Central memory CD8-positive, alpha-beta T cell (primary cell): ENCODE measurements at places on chromosomes 5 and 9.
A peak's percentile ranks its signal among the peaks of the same experiment; 100 is the strongest.

DNA sequence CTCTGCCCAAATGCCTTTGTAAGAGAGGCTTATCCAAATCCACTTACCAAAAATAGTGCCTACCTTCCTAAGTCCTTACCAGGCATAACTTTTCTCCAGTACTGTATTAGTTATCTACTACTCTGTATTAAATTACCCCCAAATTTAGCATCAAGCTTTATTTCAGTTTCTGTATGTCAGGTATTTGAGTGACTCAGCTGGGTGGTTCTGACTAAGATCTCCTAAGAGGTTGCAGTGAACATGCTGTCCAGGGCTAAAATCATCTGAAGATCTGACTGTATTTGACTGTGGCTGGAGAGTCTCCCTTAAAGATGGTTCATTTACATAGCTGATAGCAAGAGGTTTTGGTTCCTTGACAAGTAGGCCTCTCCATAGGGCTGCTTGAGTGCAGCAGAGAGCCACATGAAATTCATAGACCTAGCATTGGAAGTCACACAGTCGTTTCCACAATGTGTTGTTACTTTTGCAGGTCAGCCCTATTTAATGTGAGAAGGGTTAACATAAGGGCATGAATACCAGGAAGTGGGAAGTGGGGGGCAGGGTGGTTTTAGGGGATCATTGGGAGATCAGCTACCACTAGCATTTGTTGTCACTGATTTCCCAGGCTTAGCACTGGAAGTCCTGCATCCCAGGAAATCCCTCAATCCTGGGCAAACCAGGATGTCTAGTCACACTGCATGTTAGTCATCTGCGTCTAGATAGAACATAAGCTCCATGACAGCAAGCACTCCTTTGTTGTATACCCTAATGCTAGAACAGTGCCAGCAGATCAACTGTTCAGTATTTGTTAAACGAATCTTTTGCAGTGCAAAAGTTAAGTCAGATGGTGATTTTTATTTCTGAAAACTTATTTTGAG lies 2.0 kb upstream of the ZNF622 start:
- H3K4me1 ChIP-seq: peaks cover 58% of the 10 kb centered on the region
- DNase-seq: no peak
- H3K27ac ChIP-seq: peak overlapping the region; percentile 87
- peaks cover 32% of the 10 kb centered on the region for H3K36me3 ChIP-seq
- peak overlapping the region; percentile 99 for H3K4me3 ChIP-seq
- no peaks in the 10 kb centered on the region for H3K27me3 ChIP-seq

- DNase-seq: no peak
- H3K27me3 ChIP-seq: no peaks in the 10 kb centered on the region
- H3K36me3 ChIP-seq: peaks cover 17% of the 10 kb centered on the region
These were observed 7.0 kb downstream of the NR3C1 start for GRCh38 chr5:143396353-143396940.

GRCh38 chr5:102418531-102418930 lies 80.3 kb downstream of the SLCO6A1 start:
- DNase-seq: no peak
- H3K27ac ChIP-seq: no peak overlapping the region
- no peaks in the 10 kb centered on the region for H3K36me3 ChIP-seq
- no peaks in the 10 kb centered on the region for H3K4me1 ChIP-seq
- H3K4me3 ChIP-seq: no peak overlapping the region
- H3K27me3 ChIP-seq: no peaks in the 10 kb centered on the region

DNA sequence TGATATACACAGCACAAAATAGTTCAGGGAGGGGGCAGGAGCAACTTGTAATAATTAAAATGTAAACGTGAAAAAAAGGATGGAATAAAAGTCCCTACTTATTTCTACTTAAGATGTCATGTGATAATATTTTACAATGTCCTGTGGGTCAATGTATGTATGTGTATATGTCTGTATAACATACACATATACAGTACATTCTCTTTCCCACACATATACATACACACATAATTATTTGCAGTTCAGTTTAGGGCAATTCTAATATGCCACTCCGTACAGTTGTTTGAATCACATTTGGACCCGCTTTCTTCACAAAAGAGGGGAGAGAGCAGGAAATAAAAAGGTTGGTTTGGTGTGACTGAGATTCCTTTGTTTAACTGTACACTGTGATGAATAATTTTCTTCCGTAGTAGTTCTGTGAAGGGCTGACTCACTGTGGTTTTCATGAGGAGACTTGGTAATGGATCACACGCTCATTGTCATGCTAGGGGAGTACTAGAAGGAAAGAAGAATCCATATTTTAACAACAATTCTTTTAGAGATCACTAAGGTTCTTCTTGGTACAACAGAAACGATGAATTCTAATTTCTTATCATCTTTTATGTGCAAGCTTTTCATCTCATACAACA lies 26.2 kb upstream of the ACOT12 start:
- no peak overlapping the region for H3K4me3 ChIP-seq
- H3K27ac ChIP-seq: no peak overlapping the region
- no peaks in the 10 kb centered on the region for H3K4me1 ChIP-seq

DNA sequence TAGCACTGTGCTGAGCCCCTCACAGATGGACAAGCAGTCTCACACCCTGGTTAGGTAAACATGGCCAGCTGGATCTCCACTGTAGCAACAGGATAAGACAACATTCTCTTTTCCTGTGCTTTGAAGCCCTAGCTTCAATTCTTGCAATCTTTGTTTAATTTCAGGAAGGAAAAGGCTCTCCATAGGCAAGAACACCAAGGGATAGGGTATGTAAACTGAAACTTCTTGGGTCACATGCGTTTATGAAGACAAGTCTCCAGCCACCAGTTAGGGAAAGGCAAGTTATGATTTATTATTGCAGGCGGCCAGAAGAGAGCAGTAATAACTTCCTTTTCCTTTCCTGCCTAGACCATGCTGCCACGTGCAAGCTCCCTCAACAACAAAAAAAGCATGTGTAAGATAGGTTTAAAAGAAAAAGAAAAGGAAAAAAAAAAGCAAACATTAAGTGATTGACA lies 50.1 kb upstream of the POU5F2 start:
- DNase-seq: no peak
- peaks cover 10% of the 10 kb centered on the region for H3K4me1 ChIP-seq
- H3K27ac ChIP-seq: no peak overlapping the region
- H3K27me3 ChIP-seq: no peaks in the 10 kb centered on the region
- no peak overlapping the region for H3K4me3 ChIP-seq
- peaks cover 2% of the 10 kb centered on the region for H3K36me3 ChIP-seq

GRCh38 chr5:16588434-16589214 lies 28.2 kb downstream of the RETREG1 start:
- H3K27ac ChIP-seq: no peak overlapping the region
- DNase-seq: no peak
- H3K27me3 ChIP-seq: no peaks in the 10 kb centered on the region
- H3K4me3 ChIP-seq: no peak overlapping the region

DNA sequence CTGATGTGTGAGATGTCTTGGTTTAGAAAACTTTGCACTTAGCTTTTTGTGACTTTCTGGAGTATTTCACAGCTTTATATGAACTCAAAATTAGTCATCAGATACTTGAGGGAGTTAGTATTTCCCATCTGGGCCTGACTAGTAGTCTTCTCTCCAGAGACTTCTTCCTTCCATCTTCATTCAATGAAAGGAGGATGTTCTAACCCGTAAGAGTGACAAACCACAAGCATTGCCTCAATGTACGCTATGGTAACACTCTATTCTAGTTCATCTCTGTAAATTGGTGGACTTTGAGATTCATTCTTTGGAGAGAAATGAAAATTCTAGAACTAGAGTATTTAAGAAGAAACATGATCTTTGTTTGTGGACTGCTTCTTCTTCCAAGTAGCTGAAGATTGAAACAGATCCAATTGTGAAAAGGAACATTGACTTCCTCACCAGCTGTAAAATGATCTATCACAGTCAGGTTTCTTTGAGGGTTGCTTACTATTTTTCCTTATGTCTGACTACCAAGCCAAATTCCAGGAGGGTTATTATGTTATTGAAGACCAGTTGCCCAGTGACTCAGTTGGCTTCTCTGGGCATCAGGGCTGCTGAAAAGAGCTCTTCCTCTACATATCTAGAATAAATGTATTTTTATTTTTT lies 157.6 kb downstream of the SLC12A2 start:
- no peak overlapping the region for H3K27ac ChIP-seq
- H3K4me3 ChIP-seq: no peak overlapping the region
- no peak for DNase-seq
- peaks cover 38% of the 10 kb centered on the region for H3K27me3 ChIP-seq

GRCh38 chr9:16360247-16360646 lies 510.2 kb downstream of the BNC2 start:
- no peak overlapping the region for H3K4me3 ChIP-seq
- H3K4me1 ChIP-seq: no peaks in the 10 kb centered on the region
- H3K36me3 ChIP-seq: no peaks in the 10 kb centered on the region
- no peaks in the 10 kb centered on the region for H3K27me3 ChIP-seq
- no peak overlapping the region for H3K27ac ChIP-seq
- DNase-seq: no peak
